ENCODE measurements at places on chromosomes 6 and 20. TPM values are rescaled to one million over a fixed set of nuclear protein-coding genes. Genes with fewer than 3 reads are reported as not detected.

GRCh38 chr6:123849406-123849805, 45.7 kb downstream of the NKAIN2 start:
- H3K4me3 ChIP-seq: no peak overlapping the region
- H3K27ac ChIP-seq: no peak overlapping the region
- H3K27me3 ChIP-seq: no peaks in the 10 kb centered on the region
- DNase-seq: no peak

DNA sequence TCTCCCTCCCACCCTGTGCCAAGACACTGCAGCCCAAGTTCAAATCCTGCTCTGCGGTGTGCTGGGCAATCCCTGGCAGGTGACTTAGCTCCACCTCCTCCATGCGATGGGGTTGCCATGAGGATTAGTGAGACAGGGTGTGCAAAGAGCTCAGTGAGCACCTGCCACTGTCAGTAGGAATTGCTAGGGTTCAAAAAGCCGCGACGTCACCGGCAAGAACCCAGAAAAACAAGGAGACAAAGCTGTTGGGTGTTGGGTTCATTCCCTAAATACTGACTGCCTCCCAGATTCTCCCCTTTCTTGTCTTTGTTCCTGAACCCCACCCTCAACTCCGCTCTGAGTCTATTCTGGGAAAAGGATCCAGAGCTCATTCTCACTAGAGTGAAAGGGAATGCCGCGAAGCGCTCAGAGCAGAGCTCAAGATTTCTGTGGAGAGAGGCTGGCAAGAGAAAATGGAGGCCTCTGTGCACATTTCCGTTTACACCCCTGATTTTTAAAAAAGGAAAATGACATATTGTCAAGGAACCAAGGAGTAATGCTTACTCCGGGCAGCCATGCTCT, 13.3 kb downstream of the PMEPA1 start:
- H3K4me1 ChIP-seq: peaks cover 17% of the 10 kb centered on the region
- no peak overlapping the region for H3K27ac ChIP-seq
- H3K36me3 ChIP-seq: no peaks in the 10 kb centered on the region
- no peak overlapping the region for H3K4me3 ChIP-seq

Gene TFAP2D
- polyA plus RNA-seq: not detected

- no peaks in the 10 kb centered on the region for H3K36me3 ChIP-seq
- DNase-seq: no peak
- H3K27me3 ChIP-seq: no peaks in the 10 kb centered on the region
- no peak overlapping the region for H3K27ac ChIP-seq
- no peaks in the 10 kb centered on the region for H3K4me1 ChIP-seq
Measured at GRCh38 chr20:18901980-18902737, 88.6 kb downstream of the SCP2D1 start.

DNA sequence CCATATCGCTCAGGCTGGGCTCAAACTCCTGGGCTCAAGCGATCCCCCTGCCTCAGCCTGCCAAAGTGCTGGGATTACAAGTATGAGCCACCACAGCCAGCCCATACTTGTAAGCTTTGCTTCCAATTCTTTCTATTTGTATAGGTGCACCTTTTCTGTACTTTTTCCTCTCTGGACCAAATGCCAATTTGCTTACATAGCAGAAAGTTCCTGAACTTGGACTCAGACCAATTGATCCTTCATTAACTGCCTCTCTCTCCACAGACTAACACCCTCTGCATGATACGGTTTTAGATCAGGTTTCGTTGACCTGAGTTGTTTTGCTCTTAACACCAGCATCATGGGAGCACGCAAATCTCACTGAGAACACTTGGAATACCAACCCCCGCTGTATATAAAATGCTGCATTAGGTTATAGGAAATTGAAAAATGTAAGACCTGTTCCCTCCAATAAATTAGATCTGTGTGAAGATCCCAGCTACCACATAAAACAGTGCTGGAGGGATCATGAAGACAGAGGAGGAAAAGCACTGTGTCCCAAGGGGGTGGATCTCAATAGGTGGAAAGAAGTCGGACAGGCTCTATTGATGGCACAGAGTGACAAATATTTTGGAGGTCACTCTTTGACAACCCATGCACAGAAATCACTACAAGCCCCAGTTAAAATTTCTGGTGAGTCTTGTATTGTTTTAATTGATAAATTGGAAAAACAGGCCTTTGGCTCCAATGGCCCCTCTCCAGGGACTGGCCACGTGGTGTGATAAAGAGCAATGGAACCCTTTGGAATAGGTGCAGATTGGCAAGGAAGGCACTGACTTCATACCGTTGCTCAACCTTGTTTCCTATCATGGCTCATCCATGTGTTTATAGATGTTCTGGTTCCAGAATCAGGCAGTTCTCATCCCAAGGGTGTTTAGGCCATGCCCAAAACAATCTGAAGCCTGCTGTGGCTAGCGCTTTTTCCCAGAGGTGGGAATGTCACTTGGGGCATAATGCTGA, 51.2 kb downstream of the ISM1 start:
- no peak overlapping the region for H3K27ac ChIP-seq
- H3K36me3 ChIP-seq: no peaks in the 10 kb centered on the region
- H3K27me3 ChIP-seq: peaks cover under 1% of the 10 kb centered on the region
- no peak for DNase-seq
- no peak overlapping the region for H3K4me3 ChIP-seq

GRCh38 chr20:22584922-22585785, 782 bp upstream of the FOXA2 start:
- H3K27me3 ChIP-seq: peaks cover 71% of the 10 kb centered on the region
- no peak for DNase-seq
- H3K4me3 ChIP-seq: no peak overlapping the region
- no peak overlapping the region for H3K27ac ChIP-seq
- no peaks in the 10 kb centered on the region for H3K4me1 ChIP-seq

Gene MACROD2
- polyA plus RNA-seq: 0.06 TPM

Gene GSTA4
- 35.6 TPM for polyA plus RNA-seq

DNA sequence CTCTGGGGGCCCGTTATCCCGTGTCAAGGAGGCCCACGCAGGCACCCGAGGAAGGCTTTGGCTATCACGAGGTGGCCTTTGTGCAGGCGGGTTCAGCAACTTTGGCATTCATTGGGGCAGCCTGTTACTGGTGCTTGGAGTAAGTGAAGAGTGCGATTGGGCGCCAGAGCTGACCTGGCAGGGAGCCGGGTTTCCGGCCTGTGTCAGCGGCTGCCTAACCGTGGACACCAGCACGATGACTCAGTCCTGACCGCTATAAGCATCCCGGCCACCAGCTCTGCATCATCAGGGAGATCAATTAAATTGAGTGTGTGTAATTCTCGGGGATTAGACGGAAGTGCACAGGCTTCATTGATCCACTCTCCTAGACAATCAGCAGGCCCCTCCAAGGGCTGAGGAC, 45.9 kb downstream of the CDH4 start:
- H3K4me3 ChIP-seq: no peak overlapping the region
- H3K27ac ChIP-seq: no peak overlapping the region
- no peaks in the 10 kb centered on the region for H3K27me3 ChIP-seq

DNA sequence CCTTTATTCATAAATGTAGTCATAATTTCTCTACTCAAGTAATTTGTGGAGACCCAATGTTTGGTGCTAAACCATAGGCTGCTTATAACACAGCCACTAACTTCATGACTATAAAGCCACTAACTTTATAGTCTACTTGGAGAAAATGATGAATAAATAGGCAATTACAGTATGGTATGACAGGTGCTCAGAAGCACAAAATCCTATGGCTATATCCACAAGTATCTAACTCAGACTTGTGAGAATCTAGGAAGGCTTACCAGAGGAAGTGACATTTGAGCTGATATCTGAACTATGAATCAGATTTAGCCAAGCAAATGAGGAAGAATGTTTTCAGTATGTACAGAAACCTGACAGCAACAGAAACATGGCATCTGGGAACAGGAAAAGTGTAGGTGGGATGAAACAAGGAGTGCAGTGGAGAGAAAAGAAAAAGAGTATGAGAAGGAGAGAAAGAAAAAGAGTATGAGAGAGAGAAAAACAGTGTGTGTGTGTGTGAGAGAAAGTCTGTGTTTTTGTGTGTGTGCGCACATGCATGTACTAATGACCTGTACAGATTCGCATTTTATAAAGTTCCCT, 59.9 kb downstream of the REV3L start:
- DNase-seq: peak; percentile 52
- no peaks in the 10 kb centered on the region for H3K27me3 ChIP-seq
- peaks cover 9% of the 10 kb centered on the region for H3K4me1 ChIP-seq
- H3K36me3 ChIP-seq: no peaks in the 10 kb centered on the region
- no peak overlapping the region for H3K27ac ChIP-seq
- no peak overlapping the region for H3K4me3 ChIP-seq

GRCh38 chr6:44622956-44623355, 235.4 kb downstream of the CDC5L start:
- H3K36me3 ChIP-seq: no peaks in the 10 kb centered on the region
- no peak overlapping the region for H3K27ac ChIP-seq
- H3K4me1 ChIP-seq: no peaks in the 10 kb centered on the region
- peaks cover 37% of the 10 kb centered on the region for H3K27me3 ChIP-seq
- DNase-seq: no peak
- no peak overlapping the region for H3K4me3 ChIP-seq

DNA sequence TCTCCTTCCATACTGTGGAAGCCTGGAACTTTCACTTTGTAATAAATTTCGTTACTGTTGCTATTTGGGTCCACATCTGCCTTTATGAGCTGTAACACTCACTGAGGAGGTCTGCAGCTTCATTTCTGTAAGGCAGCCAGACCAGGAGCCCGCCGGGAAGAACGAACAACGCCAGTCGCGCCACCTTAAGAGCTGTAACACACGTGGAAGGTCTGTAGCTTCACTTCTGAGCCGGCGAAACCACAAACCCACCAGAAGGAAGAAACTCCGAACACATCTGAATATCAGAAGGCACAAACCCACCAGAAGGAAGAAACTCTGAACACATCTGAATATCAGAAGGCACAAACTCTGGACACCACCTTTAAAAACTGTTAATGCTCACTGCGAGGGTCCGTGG, 589.9 kb upstream of the SLC35B3 start:
- H3K27me3 ChIP-seq: no peaks in the 10 kb centered on the region
- H3K4me1 ChIP-seq: no peaks in the 10 kb centered on the region
- no peak for DNase-seq
- no peak overlapping the region for H3K27ac ChIP-seq
- H3K4me3 ChIP-seq: no peak overlapping the region

DNA sequence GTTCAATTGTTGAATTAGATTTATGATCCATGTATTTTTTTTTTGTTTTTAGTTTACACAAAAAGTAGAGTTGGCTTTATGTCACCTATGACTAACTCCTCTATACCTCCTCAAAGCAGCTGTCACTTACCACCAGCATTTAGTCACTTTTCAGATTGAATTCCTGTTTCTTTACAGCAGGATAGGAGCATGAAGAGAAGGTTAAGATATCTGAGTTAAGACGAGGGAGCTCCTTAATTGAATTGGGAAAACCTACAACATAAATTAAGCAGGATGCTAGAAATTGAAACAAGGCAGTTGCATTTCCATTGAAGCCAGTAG, 237.2 kb downstream of the FARS2 start:
- H3K36me3 ChIP-seq: no peaks in the 10 kb centered on the region
- no peaks in the 10 kb centered on the region for H3K27me3 ChIP-seq
- H3K4me3 ChIP-seq: peak overlapping the region; percentile 20
- DNase-seq: peak; percentile 47
- peaks cover 5% of the 10 kb centered on the region for H3K4me1 ChIP-seq
- H3K27ac ChIP-seq: no peak overlapping the region

DNA sequence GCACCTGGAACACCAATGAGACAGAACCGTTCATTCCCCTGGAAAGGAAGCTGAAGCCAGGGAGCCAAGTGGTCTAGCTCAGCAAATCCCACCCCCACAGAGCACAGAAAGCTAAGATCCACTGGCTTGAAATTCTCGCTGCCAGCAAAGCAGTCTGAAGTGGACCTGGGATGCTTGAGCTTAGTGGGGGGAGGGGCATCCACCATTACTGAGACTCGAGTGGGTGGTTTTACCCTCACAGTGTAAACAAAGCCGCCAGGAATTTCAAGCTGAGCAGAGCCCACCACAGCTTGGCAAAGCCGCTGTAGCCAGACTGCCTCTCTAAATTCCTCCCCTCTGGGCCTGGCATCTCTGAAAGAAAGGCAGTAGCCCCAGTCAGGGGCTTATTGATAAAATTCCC, 53.1 kb downstream of the KIF16B start:
- H3K4me3 ChIP-seq: no peak overlapping the region
- H3K27ac ChIP-seq: no peak overlapping the region
- no peaks in the 10 kb centered on the region for H3K4me1 ChIP-seq
- no peaks in the 10 kb centered on the region for H3K27me3 ChIP-seq

GRCh38 chr6:11236076-11236750, 3.7 kb upstream of the NEDD9 start:
- no peak overlapping the region for H3K27ac ChIP-seq
- peaks cover 7% of the 10 kb centered on the region for H3K4me1 ChIP-seq
- DNase-seq: no peak
- H3K36me3 ChIP-seq: no peaks in the 10 kb centered on the region
- no peak overlapping the region for H3K4me3 ChIP-seq

Gene EDN3
- not detected for polyA plus RNA-seq

DNA sequence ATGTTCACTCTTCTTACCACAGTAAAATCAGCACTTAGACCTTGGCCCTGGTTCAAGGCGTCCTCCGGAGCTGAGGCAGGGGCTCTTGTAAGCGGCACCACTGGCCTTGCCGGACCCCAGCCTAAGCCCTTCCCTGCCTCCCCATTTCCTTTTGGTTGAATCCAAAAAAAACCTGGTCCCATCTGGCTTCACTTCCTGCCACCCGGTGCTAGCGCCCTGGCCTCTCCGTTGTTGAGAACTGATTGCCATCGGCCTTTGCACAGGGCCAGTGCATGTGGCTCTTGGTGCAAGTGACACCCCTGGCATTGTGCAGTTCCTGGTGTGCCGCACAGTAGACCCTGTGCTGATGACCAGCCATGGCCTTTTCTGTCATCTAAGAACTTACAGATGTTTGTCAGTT, 19.0 kb upstream of the RBM38 start:
- peaks cover 75% of the 10 kb centered on the region for H3K36me3 ChIP-seq
- no peak overlapping the region for H3K27ac ChIP-seq
- H3K4me3 ChIP-seq: no peak overlapping the region
- no peaks in the 10 kb centered on the region for H3K4me1 ChIP-seq

GRCh38 chr20:21781446-21782075, 76.1 kb downstream of the PAX1 start:
- no peaks in the 10 kb centered on the region for H3K4me1 ChIP-seq
- H3K27me3 ChIP-seq: no peaks in the 10 kb centered on the region
- H3K27ac ChIP-seq: no peak overlapping the region
- H3K36me3 ChIP-seq: no peaks in the 10 kb centered on the region

Gene RAD21L1
- polyA plus RNA-seq: not detected

DNA sequence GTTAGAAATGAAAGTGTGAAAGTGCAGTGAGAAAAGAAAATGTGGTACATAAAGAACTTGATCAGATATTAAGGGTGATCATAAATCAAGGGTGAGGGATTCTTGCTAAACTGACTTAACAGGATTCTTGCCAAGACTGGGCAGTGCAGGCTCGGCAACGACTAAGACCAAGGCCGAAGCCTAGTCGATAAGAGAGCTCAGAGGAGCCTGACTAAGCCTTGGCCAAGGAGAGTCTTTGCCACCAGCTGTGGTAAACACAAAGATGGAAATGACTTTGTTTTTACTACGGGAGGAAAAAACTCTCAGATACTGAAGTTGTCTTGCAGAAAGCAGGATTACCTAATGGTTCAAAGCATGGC, 196.6 kb downstream of the LY86 start:
- H3K4me1 ChIP-seq: peaks cover 1% of the 10 kb centered on the region
- no peak overlapping the region for H3K4me3 ChIP-seq
- no peaks in the 10 kb centered on the region for H3K27me3 ChIP-seq
- no peak for DNase-seq
- H3K36me3 ChIP-seq: no peaks in the 10 kb centered on the region

Gene PAK5
- not detected for polyA plus RNA-seq

All from IMR-90 (cell line).